Activated T-helper 1 cell treated with anti-CD3 and anti-CD28 coated beads, Interleukin-2, amount 50 U/mL, for 16 hours (primary cell): ENCODE measurements at places on chromosomes 4 and X.

GRCh38 chr4:2842687-2843262, 869 bp upstream of the ADD1 start:
- no peak for DNase-seq

DNA sequence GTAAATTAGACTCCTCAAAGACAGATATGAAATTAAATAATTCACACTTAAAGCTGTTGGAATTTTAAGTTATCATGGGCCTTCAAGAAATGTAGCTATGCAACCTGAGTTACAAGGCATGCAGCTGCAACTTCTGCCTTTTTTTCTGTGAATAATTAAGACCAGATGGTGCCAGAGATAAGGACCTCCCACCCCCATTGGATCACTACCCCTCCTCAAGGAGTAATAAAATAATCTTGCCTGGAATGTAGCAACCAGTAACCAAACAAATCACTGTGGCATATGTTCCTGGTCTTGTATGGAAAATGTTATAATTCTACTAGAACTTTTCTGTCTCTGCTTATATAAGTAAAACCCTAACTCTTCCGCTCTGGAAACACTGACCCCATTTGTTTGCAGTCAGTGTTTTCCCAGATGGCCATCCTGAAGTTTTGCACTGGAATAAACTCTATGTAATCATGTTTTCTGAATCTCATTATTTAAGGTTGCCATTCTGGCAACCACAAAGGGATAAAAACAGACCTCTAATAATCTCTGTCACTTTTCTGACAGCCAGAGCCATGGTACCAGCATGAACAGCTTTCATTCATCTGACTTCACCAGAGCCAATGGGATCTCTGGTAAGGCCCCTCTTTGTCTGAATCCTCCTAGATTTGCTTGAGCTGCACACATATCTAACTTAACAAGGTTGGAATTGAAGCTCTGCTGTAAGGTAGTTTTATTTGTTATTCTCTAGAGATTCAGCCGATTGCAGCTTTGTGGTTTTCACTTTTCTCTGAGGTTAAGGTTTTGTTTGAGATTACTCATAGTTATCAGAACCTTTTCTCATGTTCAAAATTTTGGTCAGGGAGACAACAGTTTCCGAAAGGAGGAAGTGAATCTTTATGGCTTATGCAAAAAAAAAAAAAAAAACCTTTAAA, 274.6 kb downstream of the NAF1 start:
- no peak for DNase-seq

GRCh38 chr4:29052266-29052665, 1667.9 kb upstream of the PCDH7 start:
- DNase-seq: no peak

- DNase-seq: no peak
These were observed 101.7 kb downstream of the GATB start for GRCh38 chr4:151658959-151659600.

GRCh38 chrX:151697522-151697921, 2.3 kb downstream of the PRRG3 start:
- DNase-seq: no peak

DNA sequence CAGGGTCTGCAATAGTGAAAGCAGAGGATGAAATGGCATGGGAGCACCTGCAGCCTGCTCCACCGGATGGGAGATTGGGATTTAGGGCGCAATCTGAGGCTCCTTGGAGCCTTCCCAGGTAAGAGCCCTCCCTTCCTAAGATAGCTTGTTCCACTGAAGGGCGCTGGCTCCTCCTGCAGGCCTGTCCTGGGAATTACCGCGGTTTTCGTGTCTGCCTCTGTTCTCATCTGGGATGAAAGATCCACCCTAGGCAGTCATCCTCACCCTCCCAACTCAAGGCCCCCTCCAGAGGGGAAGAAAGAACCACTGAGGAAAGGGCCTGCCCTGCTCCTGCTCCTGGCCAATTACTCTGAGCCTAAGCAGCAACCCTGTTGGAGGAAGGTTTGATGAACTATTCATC, 547.5 kb downstream of the SMARCA1 start:
- DNase-seq: no peak

DNA sequence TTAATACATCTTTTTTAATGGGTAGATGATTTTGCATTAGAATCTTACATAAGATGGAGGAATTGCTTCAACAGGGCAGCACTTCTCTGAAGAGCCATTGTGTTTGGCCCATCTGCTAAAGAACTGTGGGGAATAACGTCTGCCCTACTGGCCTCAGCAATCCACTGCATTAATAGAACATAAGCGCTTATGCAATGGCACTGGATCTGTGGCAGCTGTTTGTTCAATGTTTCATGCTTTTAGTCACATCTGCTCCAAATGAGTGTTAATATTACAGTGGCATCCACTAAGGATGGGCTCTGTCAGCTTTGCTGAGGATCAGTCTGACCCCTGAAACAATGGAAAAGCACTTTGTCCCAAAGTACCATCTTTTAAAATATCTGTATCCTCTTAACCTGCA, 279.0 kb upstream of the GK2 start:
- DNase-seq: no peak

GRCh38 chrX:106802063-106802387, 448 bp upstream of the TBC1D8B start:
- no peak for DNase-seq

- DNase-seq: no peak
These were observed 1470.6 kb downstream of the PCDH19 start for GRCh38 chrX:98939456-98939855.

- no peak for DNase-seq
These were observed 50.7 kb downstream of the THAP9 start for GRCh38 chr4:82951196-82951595.

GRCh38 chrX:4151798-4152197, 438.3 kb upstream of the PRKX start:
- DNase-seq: no peak

- no peak for DNase-seq
These were observed 57.1 kb downstream of the CCDC149 start for GRCh38 chr4:24855741-24856140.

DNA sequence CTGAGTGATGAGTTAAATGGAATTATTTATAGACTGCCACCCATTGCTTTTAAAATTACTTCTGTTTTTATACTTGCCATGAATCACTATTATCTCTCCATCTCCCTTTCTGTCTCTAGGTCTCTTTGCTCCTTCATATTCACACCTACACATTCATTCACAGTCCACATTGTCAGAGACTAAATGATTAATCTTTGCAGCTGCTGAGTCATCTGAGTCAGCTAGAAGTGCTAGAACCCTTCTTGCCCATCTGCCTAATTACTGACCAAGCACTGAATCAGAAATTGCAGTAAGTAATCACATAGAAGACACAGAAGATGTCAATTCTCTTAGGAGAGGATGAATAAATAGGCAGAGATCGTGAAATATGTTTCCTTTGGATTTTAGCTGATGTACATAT, 31.6 kb upstream of the RPS6KA6 start:
- no peak for DNase-seq

DNA sequence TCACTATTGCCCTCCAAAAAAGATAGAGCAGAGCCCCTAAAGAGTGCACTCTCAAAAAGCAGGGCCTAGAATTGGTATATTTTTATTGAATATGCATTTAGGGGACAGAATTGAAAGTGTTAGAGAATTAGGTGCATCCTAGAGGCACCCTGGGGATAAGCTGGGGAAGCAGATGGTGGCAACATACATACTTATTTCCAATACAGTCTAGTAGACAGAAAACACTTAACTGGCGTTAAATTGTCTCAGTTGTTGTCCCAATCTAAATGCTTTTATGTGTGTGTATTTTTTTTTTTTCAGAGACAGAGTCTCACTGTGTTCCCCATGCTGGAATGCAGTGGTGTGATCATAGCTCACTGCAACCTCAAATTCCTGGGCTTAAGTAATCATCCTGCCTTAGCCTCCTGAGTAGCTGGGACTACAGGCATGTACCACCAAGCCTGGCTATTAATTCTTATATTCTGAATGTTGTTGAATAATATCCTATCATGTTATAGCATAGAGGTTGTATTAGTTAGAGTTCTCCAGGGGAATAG, 481.8 kb downstream of the GRXCR1 start:
- DNase-seq: no peak

DNA sequence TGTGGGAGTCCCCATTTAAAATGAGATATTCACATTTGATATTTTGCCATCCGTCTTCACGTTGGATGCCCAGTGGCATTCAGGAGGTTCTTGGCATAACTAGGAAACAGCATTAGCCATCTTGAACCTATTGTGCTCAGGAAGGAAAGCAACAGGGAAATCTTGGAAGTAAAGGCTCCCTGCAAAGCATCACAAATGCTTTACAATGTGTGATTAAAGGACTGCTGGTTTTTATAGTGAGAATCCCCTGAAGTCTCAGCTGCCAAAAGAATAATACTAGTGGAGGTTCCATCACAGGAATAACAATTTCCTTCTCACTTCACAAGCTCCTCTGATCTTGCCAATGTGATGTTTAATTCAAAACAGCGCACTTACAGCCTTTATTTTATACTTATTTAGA, 49.7 kb upstream of the NPNT start:
- no peak for DNase-seq

DNA sequence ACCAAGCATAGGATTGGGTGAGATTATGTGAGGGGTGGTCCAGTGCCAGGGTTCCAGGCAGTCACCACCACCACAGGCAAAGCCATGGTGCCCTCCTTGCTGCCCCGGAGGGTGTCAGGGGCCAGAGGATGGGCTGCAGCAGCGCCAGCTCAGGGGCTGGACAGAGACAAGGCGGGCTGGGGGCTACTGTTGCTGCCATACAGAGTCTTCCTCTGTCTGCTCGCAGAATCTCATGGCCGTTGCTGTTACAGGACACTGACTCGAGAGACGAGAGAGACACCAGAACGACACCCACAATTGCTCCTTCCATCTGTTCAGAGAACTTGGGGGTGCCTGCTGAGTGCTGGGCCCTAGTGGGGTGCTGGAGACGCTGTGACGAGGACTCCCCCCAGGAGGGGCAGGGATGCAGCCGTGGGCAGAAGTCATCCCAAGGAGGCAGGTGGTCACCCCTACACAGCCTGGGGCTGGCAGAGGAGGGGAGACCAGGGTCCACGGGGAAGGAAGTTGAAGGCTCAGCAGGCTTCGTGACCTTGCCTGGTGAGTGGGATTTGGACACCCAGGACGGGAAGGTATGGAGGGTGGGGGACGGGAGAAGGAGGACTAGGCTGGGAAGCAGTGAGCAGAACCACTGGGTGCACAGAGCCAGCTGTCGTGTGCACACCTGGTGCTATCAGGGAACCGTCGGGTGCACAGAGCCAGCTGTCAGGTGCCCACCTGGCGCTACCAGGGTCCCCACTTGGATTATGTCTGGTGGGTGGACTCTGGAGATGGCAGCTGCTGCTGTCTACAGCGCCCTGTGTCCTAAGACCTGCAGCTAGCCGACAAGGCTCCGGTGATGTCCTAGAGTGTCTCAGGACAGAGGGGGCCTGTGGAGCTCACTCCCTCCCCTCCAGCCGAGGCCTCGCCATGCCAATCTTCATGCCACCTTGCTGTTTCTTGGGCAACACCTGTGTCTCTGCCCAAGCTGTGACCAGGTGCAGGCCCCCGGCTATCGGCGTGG, 43.9 kb upstream of the HMX1 start:
- DNase-seq: no peak

- DNase-seq: no peak
These were observed 12.7 kb downstream of the ACOX3 start for GRCh38 chr4:8427761-8428287.

- no peak for DNase-seq
These were observed 3.1 kb downstream of the TFDP3 start for GRCh38 chrX:133215017-133215416.

GRCh38 chr4:5112333-5113095, 61.2 kb downstream of the STK32B start:
- no peak for DNase-seq

DNA sequence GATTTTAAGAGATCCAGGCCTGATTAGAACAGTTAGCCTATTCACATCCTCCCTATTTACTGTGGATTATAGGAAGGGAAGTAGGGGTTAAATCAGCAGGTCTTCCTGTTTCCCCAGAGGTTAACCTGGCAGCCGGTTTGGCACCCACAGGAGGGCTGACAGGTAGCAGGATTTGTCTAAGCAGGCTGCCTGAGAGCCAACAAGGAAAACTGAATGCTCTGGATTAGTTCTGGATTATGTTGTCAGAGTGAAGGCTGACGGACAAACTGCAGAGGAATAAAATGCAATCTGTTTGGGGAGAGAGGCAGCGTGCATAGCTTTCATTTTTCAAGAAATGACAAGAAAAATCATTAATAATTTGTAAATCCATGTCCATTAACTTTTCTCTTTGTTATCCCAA, 397.1 kb upstream of the FAM241A start:
- DNase-seq: no peak

GRCh38 chrX:7146020-7146702, 1.4 kb upstream of the STS start:
- DNase-seq: no peak

- no peak for DNase-seq
These were observed 1.1 kb downstream of the XIAP start for GRCh38 chrX:123860983-123861382.

DNA sequence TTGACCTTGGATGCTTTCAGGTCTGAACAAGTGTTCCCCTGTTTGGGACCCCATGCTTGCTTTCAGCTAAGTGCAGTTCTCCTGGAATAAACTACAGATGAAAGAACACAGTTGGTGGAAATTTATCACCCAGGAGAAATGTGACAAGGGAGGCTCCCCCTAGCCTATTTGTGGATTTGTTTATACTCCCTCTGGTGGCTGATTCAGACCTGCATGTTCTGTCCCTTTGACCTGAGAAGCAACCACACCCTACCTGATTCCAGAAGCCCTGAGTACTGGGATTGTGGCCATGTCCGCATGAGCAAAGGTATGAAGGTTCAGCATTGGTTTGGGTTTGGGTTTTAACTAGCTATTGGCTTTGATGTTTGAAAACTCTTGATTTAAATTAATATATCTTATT, 440.9 kb downstream of the MID1IP1 start:
- no peak for DNase-seq

DNA sequence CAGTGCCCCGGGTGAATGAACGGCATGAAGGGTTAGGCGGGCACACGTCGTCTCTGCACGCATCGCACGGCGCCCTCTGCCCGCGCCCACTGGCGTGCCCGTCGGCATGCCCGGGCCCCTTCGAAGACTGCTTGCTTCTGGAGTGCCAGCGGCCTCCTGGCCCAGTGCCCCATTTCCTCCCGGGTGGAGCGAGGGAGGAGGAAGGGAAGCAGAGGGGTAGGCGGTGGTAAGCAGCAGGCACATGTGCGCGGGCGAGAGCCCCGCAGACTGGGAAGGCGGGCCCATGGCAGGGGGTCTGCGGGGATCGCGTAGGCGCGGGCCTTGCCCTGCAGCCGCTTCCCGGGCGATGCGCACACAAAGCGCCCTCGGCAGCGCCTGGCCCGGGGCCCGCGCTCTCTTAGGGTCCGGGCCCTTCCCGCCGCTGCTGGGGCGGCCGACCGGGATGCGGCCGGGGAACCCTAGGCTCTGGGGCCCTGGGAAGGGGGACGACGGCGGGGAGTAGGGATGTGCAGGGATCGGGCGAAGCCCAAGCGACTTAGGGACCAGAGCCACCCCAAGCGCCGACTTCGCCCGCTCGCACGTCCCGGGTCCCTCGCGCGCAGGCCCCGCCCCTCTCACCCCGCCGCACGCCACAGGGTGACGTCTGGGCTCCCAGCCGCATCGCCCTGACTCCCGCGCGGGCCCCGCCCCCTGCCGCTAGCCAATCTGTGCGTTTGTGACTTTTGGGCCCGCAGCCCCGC, 866 bp upstream of the EMD start:
- no peak for DNase-seq

- no peak for DNase-seq
These were observed 17.7 kb upstream of the XKRX start for GRCh38 chrX:100946299-100946927.

GRCh38 chrX:114709406-114709805, 125.5 kb downstream of the HTR2C start:
- DNase-seq: no peak
